Activated T-helper 2 cell treated with anti-CD3 and anti-CD28 coated beads, Interferon-gamma antibody, Interleukin-2, Interleukin-4, amounts not matched to agents 10 μg/mL and 5 μg/mL and 100 μg/mL, durations not matched to agents 14 hours and 24 hours and 36 hours (primary cell): ENCODE measurements at places on chromosomes 2 and 18. TPM values are rescaled to one million over a fixed set of nuclear protein-coding genes. Genes with fewer than 3 reads are reported as not detected.

SPHKAP gene
- not detected in 2 replicates for total RNA-seq

OTOF gene
- total RNA-seq, result 9.8 and 12.3 TPM in 2 replicates

TRABD2A gene
- total RNA-seq, result 67.9 and 71.2 TPM in 2 replicates

LCT gene
- total RNA-seq, result 0.53 and 0.55 TPM in 2 replicates

GTF2A1L gene
- total RNA-seq, result not detected in 2 replicates

CCL20 gene
- 1.4 and 2.0 TPM in 2 replicates for total RNA-seq

SLC5A7 gene
- total RNA-seq, result not detected in 2 replicates

GALR1 gene
- total RNA-seq, result not detected in 2 replicates

ATP6V1B1 gene
- not detected in 2 replicates for total RNA-seq

NT5C1B gene
- not detected in 2 replicates for total RNA-seq

ATRAID gene
- total RNA-seq, result 107 and 114 TPM in 2 replicates

TCF23 gene
- not detected in 2 replicates for total RNA-seq

DNA sequence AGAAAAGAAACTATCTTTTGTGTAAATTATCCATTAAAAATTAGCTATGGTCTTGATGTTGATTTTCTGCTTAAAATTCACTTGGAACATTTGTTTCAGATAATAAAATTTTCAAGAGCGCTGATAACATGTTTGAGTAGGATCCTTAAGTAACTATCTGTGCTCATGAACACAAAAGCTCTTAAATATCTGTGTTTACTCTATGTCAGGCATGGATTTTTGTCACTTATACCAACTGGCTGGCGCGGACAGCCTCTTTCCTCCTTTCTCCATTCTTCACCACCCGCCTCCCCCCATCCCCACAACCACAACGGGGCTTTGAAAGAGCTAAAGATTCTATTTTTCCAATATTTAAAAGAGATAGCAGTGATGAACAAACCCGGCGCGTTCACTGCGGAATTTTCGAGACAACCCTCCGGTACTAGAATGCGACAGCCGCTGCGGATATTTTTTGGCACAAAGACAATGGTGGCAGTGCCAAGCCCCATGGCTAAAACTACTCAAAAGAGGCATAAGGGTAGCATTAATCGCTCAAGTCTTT lies 181.5 kb downstream of the TCF4 start:
- no peak for DNase-seq
- H3K27ac ChIP-seq, result no peak overlapping the region
- H3K27me3 ChIP-seq, result peaks cover 4% of the 10 kb centered on the region
- H3K36me3 ChIP-seq, result no peaks in the 10 kb centered on the region
- no peak overlapping the region for H3K4me3 ChIP-seq
- peaks cover 8% of the 10 kb centered on the region for H3K4me1 ChIP-seq

- H3K27ac ChIP-seq, result no peak overlapping the region
- peaks cover 9% of the 10 kb centered on the region for H3K4me1 ChIP-seq
- peaks cover 9% of the 10 kb centered on the region for H3K36me3 ChIP-seq
- H3K27me3 ChIP-seq, result no peaks in the 10 kb centered on the region
- no peak overlapping the region for H3K4me3 ChIP-seq
Measured at GRCh38 chr2:3299130-3299529, 78.5 kb downstream of the EIPR1 start.

GRCh38 chr2:63040586-63040985 lies 10.0 kb upstream of the OTX1 start:
- no peak for DNase-seq
- H3K36me3 ChIP-seq, result no peaks in the 10 kb centered on the region
- H3K4me1 ChIP-seq, result no peaks in the 10 kb centered on the region
- H3K27ac ChIP-seq, result no peak overlapping the region
- H3K4me3 ChIP-seq, result no peak overlapping the region

- no peaks in the 10 kb centered on the region for H3K36me3 ChIP-seq
- H3K27me3 ChIP-seq, result peaks cover 7% of the 10 kb centered on the region
- peaks cover 10% of the 10 kb centered on the region for H3K4me1 ChIP-seq
- no peak for DNase-seq
- no peak overlapping the region for H3K27ac ChIP-seq
- peak overlapping the region; percentile 24 for H3K4me3 ChIP-seq
Measured at GRCh38 chr2:234243871-234244565, 193.5 kb downstream of the SPP2 start.

DNA sequence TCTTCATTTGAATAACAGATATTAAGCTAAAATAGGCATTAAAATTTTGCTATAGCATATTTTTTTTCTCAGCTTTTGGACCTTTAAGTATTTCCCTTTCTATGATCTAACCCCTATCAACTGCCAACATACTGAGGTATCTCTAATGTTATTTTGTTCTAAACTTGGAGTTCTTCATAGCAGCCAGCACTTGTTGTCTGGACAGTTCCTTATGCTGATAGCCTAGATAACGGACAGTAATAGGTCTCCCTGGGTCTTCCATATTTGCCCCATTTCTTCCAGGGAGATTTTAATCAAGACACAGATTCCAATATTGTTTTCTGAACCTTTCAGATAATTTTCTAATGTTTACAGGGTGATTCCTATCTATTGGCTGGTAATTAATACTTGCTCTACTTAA lies 475.8 kb upstream of the MAP2 start:
- H3K4me3 ChIP-seq, result no peak overlapping the region
- no peaks in the 10 kb centered on the region for H3K4me1 ChIP-seq
- no peak overlapping the region for H3K27ac ChIP-seq

- no peaks in the 10 kb centered on the region for H3K36me3 ChIP-seq
- H3K27me3 ChIP-seq, result peaks cover 20% of the 10 kb centered on the region
- no peak overlapping the region for H3K4me3 ChIP-seq
- H3K27ac ChIP-seq, result no peak overlapping the region
- H3K4me1 ChIP-seq, result no peaks in the 10 kb centered on the region
- no peak for DNase-seq
Measured at GRCh38 chr18:4454537-4455112, 482 bp downstream of the DLGAP1 start.

DNA sequence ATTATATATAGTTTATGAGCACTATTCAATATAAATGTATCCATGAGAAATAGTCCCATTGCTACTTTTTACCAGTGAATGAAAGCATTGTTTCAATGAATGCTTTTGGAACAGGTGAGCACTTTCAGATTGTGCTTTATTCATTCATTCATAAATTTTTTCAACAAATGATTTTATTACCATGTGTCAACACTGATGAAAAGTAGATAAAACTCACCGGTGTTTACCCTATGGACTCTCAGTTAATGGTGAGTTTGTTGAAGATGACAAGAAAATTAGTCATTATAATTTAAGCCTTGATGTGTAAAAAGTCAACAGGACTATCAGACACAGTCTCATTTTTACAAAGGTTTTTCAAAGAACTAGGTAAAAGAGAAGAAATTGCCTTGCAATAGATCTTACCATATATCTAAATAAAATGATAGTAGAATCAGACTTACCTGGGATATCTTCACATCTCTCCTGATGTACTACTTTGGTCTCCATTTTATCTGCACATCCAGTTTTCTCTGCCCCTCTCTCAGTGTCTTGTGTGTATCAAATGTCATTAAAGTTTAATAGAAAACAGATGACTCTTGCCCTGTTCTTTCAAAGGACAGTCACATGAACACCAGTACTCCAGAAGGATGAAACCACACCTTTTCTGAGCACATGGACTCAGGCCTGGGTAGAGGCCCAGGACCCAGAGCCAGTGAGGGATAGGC lies 325.3 kb upstream of the RND3 start:
- no peak overlapping the region for H3K4me3 ChIP-seq
- no peak for DNase-seq
- H3K36me3 ChIP-seq, result no peaks in the 10 kb centered on the region
- no peaks in the 10 kb centered on the region for H3K4me1 ChIP-seq
- no peak overlapping the region for H3K27ac ChIP-seq
- no peaks in the 10 kb centered on the region for H3K27me3 ChIP-seq

DNA sequence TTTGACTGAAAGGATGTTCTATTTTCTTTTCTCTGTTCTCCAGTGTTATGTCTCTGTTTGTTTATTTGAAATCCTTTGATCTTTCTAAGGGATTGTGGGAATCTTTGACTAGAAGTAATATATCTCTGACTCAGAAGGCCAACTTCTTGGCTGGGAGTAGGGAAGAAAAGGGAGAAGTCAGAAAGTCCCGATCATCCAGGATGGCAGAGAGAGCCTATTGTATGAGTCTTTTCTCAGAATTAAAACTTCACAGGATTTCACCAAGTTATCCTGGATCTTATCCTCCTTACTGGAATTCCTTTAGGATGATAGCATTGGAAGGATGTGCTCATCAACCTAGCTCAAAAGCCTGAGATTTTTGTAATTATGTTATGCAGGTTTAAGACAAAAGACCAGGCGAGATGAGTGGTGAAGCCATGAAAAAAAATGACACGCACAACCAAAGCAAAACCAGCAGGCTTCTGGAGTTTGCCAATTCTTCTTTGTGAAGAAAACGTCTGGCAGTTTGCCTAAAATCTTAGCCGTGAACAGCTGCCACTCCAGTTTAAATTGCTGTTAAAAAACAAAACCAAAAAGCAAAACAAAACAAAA lies 383.6 kb upstream of the SMIM21 start:
- no peak overlapping the region for H3K27ac ChIP-seq
- no peaks in the 10 kb centered on the region for H3K36me3 ChIP-seq
- no peaks in the 10 kb centered on the region for H3K27me3 ChIP-seq
- no peak for DNase-seq
- H3K4me1 ChIP-seq, result no peaks in the 10 kb centered on the region

DNA sequence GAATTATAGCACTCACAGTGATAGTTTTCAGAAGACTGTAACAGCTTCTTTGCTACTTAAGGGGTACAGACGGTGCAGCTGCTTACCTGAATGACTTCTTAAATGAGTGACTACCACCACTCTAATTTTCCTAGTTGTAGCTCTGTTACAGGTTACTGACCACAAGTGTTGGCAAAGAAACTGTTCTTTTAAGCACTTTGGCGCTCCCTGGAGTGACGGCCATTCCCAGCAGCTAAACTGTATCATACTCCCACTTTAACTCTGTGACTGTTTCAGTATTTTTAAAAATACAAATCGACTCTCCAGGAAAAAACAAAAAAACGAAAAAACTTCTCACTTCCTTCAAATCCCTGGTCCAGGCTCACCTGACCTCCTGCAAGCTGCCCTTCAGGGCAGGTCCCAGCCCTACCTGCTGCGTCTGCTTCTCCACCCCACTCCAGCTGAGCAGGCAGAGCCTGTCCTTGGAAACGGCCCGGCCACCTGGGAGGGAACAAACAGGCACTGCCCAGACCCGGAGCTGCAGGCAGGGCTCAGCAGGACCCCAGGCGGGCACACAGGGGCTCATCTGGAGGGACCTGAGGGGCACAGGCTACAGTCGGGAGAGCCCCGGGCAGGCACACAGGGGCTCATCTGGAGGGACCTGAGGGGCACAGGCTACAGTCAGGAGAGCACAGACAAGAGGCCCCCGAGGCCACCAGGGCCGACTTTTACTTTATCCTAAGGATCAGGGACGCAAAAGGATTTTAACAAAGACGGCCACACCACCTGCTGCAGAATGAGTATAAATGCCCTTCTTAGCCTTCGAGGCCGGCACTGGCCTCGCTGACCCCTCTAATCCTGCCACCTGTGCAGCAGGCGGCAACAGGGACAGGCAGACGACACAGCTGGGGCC lies 24.5 kb downstream of the SLC66A2 start:
- no peaks in the 10 kb centered on the region for H3K4me1 ChIP-seq
- no peak overlapping the region for H3K27ac ChIP-seq
- H3K27me3 ChIP-seq, result no peaks in the 10 kb centered on the region
- no peak overlapping the region for H3K4me3 ChIP-seq
- H3K36me3 ChIP-seq, result peaks cover 55% of the 10 kb centered on the region

DNA sequence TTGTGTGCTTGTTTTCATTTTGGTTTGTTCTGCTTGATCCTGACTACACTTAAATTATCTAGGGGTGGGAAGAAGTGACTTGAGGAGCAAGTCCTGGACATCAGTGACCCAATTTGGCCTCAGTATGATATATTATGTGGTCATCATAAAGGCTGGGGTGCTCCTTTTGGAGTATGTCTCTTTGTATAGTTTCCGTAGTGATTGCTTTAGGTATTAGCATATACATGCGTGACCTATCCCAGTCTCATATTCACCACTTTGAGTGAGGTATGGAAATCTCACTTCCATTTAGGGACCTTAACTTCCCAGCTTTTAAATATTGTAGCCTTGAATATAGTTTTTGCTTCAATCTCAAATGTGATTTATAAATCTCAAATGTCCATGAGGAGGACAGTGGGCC lies 241.0 kb downstream of the PTGR3 start:
- no peaks in the 10 kb centered on the region for H3K27me3 ChIP-seq
- H3K4me1 ChIP-seq, result no peaks in the 10 kb centered on the region
- H3K36me3 ChIP-seq, result no peaks in the 10 kb centered on the region
- no peak overlapping the region for H3K27ac ChIP-seq

GRCh38 chr2:224407241-224407701 lies 5.4 kb upstream of the FAM124B start:
- DNase-seq, result no peak
- H3K4me1 ChIP-seq, result peaks cover 5% of the 10 kb centered on the region
- peaks cover 22% of the 10 kb centered on the region for H3K27me3 ChIP-seq
- no peak overlapping the region for H3K27ac ChIP-seq

GRCh38 chr18:65990174-65990690 lies 239.4 kb downstream of the CDH7 start:
- H3K27ac ChIP-seq, result no peak overlapping the region
- H3K4me3 ChIP-seq, result no peak overlapping the region
- H3K36me3 ChIP-seq, result no peaks in the 10 kb centered on the region

DNA sequence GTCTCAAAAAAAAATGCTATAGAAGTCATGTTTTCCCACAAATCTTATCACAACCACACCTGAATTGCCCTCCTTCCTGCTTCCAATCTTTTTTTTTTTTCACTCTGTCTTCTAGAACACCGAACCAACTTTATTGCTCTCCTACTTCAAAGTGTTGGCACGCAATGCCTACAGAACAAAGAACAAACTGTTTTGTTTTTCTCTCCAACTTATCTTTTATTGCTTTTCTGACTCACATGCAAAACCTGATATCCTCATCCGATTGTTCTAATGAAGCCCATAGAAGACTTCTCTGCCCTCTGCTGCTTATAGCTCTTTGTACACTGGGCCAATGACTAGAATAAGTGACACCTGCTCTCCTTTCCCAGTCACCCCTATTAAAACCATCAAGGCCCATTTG lies 602.8 kb downstream of the EPHA4 start:
- H3K27me3 ChIP-seq, result no peaks in the 10 kb centered on the region
- H3K27ac ChIP-seq, result no peak overlapping the region
- no peak for DNase-seq
- no peaks in the 10 kb centered on the region for H3K36me3 ChIP-seq

DNA sequence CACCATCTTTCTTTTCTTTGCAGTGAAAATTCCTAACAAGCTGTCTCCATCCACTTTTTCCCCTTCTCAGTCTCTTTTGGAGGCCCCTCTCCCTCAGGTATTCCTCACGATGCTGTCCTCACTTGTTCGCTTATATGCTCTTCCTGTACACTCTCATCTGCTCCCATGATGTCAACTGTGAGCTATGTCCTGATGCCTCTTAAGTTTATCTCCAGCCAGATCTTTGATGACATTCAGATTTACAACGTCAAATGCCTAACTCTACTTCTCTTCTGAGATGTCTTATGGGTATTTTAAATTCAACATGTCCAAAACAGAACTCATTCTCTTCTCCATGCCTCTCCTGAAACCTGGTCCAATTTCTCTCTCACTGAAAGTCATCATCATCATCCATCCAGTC lies 55.1 kb upstream of the SERTAD2 start:
- no peak for DNase-seq
- no peak overlapping the region for H3K27ac ChIP-seq
- peaks cover 24% of the 10 kb centered on the region for H3K36me3 ChIP-seq
- H3K4me3 ChIP-seq, result no peak overlapping the region
- H3K27me3 ChIP-seq, result no peaks in the 10 kb centered on the region
